ENCODE measurements at places on chromosomes 7 and 10.
A peak's percentile ranks its signal among the peaks of the same experiment; 100 is the strongest.

DNA sequence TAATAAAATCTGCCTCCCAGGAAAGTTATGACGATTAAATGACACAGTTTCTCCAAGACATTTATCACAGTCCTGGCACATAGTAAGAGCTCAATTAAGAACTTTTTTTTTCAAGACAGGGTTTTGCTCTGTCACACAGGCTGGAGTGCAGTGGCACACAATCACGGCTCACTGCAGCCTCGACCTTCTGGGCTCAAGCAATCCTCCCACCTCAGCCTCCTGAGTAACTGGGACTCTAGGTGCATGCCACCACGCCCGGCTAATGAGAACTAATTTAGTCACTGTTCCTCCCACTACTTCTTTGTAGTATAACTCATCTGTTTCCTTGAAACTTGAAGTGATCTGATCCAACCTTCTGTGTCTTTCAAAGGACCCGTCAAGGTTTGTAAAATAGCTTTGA, 42.2 kb upstream of the MXI1 start:
- DNase-seq, result no peak

DNA sequence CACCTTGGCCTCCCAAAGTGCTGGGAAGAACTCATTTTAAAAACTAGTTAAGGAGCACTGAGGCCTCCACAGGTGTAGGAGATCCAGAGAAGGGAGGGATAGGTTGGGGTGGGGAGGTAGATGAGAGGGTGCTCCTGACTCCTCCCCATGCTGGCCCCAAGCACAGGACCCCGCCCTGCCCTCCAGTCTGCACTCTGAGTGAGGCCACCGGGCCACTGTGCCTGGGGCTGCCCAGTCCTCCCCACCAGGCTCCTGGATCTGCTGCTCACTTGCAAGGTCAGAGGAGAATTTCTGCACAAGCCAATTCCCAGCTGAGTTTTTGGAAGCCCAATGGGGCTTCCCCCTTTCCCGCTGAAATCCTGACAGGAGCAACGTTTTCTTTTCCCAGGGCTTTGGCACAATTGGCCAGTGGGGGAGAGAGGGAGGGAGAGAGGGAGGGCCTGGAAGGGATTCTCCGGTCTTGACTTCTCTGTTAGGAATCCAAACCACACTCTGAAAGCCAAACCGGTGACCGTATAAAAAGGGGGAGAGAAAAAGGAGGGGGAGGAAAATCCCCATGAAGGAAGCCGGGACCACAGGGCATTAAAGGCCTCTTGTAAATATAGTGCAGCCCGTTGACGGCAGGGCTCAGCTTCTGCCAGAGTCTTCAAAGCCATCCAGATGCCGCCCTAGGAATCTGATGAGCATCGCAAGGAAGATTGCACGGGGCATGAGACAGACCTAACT, 116.2 kb downstream of the SH3PXD2A start:
- DNase-seq, result no peak

- no peak for DNase-seq
These were observed 111.1 kb upstream of the HABP2 start for GRCh38 chr10:113441686-113442270.

DNA sequence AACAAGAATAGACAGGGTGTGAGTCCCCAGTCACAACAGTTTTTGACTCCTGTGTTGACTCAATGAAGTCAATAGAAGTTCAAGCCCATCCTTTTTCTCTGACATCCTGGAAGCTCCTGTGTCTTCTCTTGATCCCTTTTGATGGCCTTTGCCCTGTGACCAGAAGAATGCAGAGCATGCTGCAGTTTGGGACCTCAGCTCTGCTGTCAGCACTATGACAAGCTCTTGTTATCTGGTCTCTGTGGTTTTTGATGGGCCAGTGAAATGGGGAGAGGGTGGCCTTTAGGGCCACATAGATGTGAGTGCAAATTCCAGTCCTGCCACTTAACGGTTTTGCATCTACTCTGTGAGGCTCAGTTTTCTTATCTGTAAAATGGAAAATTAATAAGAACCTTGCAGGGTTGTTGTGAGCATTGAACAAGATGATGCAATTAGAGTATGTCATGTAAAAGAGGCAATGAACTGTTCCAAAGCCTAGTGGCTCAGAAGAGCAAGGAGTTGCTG, 102.4 kb upstream of the IKZF1 start:
- DNase-seq, result no peak

DNA sequence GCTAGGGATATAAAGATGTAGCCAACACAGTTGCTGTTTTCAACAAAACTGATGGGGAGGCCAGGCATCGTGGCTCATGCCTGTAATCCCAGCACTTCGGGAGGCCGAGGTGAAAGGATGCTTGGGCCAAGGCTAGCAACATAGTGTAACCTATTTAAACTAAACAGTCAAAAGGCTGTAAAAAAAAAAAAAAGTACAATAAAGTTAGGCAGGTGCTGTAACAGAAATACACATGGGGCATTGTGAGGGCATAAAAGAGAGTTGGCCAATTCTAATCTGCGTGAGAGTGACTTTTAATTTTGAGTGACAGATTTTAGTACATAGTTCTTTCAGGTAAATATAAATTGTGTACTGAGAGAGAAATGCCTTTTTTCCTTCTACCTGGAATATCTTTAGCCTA, 6.2 kb downstream of the XRCC2 start:
- DNase-seq, result no peak

- DNase-seq, result no peak
These were observed 11.0 kb upstream of the PDCD4 start for GRCh38 chr10:110860576-110861241.

DNA sequence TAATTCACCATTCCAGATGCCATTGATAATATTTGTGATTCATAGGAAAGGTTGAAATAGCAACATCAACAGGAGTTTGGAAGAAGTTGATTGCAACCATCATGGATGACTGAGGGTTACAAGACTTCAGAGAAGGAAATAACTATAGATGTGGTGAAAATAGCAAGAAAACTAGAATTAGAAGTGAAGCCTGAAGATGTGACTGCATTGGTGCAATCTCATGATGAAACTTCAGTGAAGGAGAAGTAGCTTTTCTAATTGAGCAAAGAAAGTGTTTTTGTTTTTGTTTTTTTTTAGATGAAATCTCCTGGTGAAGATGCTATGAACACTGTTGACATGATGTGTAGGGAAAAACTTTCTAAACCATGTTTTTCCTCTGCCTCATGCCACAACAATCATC, 18.7 kb upstream of the CD36 start:
- DNase-seq, result no peak

DNA sequence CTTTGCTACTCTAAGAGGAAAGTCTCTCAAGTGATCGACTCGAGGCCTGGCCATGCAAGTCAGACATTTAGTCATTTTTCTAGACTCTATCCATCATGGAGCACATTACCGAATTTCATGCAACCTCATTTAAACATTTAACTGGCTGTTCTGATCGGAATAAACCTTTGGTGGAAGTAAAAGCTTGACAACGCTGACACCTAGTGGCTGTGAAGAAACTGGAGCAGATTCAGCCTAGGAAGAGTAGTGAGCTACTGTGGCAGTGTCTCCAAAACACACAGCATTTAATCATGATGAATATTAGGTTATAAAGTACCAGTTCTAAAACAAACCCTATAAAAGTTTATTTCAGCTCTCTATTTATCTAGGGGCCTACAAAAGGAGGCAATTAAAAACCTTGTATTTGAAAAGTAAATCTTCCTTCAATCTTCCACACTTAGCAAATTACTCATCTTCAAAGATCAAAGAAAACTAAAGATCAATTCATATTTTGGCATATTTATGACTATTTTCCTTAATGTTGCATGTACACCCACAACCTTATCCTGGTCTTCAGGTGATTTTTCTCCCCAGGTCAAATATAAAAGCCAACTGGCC, 175.0 kb downstream of the CTNNA3 start:
- no peak for DNase-seq

- no peak for DNase-seq
These were observed 5.6 kb upstream of the LEP start for GRCh38 chr7:128235471-128235870.

DNA sequence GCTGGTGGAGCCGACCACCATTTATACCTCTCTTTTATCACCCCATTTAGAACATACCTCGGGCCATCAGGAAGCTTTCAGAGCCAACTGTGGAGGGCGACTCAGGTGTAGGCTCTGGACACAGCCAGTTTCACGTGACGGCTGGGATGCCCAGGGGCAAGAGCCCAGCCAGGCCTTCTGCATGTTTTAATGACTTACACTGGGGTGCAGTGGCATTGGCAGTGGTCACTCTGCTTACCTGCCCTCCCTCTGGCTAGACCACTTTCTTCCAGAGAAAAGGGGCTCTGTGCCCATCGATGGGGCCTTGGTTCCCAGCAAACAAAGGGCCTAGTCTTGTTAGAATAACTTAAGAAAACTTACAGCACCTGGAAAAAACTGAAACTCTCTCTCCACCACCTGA, 50.0 kb downstream of the PNLIPRP2 start:
- no peak for DNase-seq

DNA sequence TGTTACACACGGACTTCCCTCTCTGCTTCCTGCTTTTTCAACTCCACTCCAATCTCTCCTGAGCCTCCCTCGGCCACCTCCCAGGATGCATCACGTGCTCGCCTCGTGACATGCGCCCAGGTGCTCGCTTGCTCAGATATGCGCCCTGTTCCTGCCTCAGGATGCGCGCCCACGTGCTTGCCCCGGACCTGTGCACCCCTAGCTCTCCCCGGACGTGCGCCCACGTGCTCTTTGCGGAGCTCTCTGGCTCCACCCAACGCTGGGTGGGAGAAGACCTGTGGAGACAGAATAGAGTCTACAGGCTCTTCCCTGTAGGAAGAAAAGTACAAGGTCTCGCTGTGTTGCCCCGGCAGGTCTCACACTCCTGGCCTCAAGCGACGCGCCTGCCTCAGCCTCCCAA, 23.1 kb downstream of the PARD3 start:
- no peak for DNase-seq

- no peak for DNase-seq
These were observed 13.5 kb upstream of the RPEL1 start for GRCh38 chr10:103232131-103232673.

DNA sequence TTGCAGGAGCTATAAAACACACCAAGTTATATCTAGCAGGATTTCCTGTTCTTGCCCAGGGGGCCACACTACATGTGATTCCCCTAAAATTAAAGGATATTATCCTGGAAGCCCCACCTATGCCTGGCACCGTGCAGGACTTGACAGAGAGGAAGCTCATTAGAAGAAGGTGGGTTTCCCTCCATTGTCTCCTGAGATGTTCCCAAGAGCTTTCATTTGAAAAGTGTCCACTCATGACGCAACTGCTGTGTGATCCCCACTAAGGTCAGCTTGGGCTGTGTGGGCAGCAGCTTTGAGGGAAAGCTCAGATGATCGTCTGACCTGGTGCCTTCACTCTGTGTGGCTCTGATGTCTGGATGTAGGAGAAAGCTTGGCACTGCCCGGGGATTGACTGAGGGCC, 53.5 kb downstream of the RAMP3 start:
- DNase-seq, result no peak

DNA sequence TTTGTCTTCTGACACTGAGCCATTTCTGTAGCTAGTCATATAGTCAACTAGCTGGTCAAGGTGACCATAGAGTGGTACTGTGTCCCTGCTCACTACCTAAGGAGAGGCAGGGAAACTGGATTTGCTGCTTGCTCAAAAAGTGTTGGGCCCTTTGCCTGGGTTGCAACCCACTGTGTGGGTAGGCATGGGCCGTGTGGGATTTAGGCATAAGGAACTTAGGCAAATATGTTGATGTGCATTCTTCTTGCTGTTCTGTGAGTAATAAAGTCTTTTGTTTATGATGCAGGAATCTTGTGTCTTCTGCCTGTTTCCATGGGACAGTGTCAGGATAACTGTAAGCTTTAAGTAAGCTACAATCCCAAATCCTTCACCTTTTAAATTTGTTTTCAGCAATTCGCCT, 23.1 kb upstream of the TCTN3 start:
- DNase-seq, result no peak

DNA sequence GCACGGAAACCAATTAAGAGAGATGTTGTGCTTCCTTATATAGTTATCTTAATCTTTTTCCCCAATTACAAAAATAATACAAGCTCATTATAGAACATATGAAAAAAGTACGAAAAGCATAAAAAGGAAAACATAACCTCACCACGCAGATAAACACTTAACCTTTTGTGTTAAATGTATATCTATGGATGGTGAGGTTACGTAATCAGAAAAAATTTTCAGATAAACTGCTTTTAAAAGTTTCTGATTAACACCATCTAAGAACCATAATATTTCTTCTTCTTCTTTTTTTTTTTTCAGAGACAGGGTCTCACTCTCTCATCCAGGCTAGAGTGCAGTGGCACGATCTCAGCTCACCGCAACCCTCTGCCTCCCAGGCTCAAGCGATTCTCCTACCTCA, 49.2 kb upstream of the SPOCK2 start:
- no peak for DNase-seq

DNA sequence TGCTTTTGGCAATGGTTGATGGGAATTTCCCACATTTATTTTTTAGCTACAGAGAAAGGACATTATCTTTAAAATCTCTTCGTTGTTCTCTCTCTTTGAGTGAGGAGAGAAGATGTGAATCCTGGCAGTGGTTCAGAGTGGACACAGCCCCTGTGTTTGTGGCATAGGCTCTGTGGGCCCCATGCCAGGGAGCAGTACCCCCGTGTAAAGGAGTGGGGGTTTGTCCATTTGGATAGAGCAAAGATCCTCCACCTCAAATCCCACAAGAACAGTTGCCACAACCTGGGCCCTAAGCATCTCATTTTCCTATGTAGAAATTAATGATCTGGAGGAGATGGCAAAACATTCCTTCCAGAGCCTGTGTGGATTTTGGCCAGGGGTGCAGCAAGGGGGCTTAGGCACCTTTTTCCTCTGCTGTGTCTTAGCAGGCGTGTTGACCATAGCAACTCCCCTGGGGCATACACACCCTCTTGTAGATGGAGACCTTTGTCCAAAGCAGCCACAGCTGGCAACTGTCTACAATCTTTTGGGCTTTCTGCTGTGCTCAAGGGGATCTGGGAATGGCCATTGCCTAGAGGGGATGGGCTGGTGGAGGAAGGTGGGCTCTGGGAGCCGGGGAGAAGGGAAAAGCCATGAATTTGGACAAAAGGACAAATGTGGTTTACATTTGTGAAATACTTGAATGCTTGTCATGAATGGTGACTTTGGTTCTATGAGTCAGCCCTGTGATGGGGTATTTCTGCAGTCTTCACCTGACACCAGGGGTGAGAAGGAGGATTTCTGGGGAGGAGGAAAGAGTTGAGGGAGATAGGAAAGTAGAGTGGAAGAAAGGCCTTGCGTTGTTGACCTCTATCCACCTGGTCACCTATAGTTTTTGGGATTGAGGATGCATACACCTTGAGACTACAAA, 92.0 kb downstream of the TCF7L2 start:
- DNase-seq, result no peak

GRCh38 chr7:27119412-27119911, 11.1 kb downstream of the HOXA4 start:
- DNase-seq, result no peak

- DNase-seq, result no peak
These were observed 17.3 kb downstream of the TMEM243 start for GRCh38 chr7:87202208-87202607.

- peak; percentile 81 for DNase-seq
These were observed 134.9 kb downstream of the CAMK1D start for GRCh38 chr10:12484002-12484918.

- DNase-seq, result no peak
These were observed 52.8 kb downstream of the COBL start for GRCh38 chr7:51263631-51264484.
